ENCODE measurements at places on chromosomes 1 and 21.
A peak's percentile ranks its signal among the peaks of the same experiment; 100 is the strongest.

DNA sequence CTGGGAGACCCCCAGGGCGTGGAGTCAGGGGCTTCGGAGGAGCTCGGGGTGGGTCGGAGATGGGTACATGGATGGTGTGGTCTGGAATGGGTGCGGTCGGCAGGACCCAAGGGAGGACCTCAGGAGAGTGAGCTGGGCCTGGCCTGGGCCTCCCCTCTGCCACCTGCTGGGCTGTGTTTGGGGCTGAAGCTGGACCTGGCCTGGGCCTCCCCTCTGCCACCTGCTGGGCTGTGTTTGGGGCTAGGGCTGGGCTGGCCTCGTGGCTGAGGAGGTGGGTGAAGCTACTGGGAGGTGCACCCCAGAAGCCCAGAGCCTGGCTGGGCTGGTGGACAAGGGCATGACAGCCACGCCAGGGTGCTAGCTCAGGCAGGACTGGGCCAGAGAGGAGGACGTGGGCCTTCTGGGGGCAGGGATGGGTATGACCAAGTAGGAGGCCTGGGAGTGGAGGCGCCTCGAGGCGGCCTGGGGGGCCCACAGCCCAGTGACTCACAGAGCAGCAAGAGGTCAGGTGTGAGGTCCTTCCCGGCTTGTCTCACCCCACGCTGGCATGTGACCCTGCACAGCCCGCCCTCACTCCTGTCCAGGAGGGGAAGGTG, 14.5 kb downstream of the SAMD11 start:
- DNase-seq, result peak; percentile 98

GRCh38 chr1:51581238-51581637, 35.7 kb upstream of the OSBPL9 start:
- DNase-seq, result no peak

- DNase-seq, result no peak
Observed at GRCh38 chr1:109819906-109820305, 56.2 kb upstream of the EPS8L3 start.

DNA sequence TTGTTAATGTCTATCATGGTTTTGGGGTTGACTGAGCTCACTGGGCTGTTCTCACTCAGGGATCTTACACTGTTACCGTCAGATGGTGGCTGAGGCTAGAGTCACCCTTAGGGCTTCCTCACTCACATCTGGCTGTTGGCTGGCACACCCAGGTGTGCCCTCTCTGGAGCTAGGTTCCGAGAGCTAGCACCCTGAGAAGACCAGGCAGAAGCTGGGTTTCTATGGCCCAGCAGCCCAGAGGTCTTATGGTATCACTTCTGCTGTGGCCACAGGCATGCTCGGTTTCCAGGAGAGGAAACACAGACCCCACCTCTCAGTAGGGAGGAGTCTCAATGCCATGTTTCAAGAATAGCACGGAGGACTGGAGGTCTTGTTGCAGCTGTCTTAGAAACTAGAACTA, 20.7 kb upstream of the KIF1B start:
- no peak for DNase-seq

GRCh38 chr1:25485536-25486411, 55.1 kb downstream of the MACO1 start:
- DNase-seq, result no peak

- no peak for DNase-seq
Observed at GRCh38 chr1:241536304-241536703, 4.1 kb downstream of the KMO start.

DNA sequence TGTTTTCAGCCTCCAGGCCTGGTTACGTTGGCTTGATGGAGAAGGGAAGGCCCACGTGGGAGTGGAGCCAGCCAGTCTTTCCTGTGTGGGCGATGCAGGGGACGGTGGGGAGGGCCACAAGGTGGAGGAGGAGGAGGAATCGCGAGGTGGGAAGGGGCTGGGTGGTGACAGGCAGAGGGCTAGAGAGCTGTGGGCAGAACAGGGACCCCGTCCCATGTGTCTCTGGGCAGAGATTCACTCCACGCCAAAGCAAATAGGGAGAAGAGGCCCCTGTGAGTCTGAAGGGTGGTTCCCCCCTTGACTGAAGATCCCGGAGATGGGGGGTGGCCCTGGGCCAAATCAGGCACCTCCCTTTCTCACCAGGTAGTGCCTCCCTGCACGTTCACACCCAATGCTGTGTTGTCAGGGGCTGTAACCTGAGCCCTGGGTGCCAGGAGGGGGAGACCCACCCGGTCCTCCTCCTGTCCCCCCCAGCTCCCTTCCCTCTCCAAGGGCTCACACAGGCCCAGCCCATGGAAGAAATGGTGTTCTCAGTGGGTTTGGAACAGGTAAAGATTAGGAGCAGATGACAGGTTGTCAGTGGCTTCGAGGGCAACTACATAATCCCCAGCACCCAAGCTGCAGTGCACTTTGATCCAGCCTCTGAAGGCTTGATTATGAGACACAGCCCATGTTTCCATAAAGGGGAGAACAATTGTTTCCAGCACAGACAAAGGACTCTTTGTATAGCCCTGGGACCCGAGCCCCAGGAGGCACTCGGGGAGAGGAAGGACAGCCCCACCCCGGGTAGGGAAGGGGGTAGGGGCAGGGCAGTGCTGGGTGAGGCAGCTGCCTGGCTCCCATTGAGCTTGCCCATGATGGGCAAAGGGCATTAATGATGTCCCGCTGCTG, 37.7 kb upstream of the GPR37L1 start:
- no peak for DNase-seq

DNA sequence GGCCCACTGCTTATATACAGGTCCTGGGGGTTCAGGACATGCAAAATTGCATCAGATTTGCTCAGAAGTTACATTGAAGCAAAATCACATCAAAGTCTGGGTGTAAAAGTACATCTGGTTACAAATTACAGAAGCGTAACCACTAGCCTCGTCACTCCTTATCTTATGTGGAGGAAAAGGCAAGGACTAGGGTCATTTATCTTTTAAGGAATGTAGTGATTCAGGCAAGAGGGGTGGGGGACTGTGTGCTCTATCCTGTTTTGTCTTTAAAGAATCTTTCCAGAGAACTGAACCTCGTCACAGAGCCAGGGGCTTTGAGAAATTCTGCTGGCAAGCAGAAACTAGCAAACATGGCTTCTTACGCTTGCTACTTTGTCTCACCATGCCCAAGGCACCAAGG, 61.1 kb upstream of the RAB4A start:
- no peak for DNase-seq

DNA sequence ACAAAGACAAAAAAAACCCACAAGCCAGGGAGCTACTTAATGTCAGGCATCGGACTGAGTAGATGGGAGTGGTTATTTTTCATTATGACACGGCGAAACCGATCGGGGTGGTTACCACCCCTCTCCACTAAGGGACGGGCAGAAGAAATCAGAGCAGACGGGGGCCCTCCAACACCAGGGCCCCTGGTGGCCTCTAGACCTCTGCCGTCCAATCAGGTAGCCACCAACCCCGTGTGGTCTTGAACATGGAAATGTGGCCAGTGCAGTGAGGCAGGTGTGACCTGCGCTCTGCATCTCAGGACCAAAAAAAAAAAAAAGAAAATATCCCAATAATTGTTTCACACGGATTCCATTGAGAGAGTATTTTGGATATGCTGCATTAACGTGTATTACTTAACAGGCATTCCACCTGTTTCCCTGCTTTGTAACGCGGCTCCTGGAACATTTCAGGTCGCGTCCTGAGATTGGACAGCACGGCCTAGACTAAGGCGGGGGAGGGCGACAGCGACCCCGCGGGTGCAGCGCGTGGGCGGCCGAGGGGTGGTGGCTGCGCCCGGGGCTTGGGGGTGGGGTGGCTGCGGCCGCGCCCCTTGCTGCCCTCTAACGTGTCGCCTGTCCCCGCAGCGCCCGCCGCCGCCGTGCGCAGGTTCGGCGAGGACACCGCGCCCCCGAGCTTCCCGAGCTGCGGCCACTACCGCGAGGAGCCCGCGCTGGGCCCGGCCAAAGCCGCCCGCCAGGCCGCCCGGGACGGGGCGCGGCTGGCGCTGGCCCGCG, 48.3 kb downstream of the SIM2 start:
- peak; percentile 54 for DNase-seq

DNA sequence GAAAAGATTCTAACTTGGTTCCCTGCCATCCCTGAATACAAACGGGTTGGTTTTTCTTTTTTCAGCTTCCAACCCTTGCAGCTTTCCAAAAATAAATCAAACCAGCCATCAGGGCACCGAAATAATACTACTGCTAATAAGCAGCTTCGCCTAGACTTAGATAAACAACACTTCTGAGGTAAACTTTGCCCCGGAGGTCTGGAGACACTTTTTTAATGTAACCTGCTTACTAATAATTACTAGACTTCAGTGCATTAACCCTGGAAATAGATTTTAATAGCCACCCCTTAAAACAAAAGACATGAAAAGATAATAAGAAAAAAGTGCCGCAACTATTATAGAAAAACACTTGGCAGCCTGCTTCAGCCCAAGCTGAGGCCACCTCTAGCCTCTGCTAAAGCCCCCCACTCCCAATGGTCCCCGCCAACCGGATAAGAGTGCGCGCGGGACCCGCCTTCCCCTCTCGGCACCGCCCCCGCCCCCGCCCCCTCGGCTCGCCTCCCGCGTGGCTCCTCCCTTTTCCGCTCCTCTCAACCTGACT, 405 bp upstream of the GADD45A start:
- no peak for DNase-seq

GRCh38 chr1:100382657-100383056, 30.4 kb downstream of the CDC14A start:
- no peak for DNase-seq

GRCh38 chr1:161287482-161288054, 22.2 kb downstream of the MPZ start:
- DNase-seq, result peak; percentile 77

DNA sequence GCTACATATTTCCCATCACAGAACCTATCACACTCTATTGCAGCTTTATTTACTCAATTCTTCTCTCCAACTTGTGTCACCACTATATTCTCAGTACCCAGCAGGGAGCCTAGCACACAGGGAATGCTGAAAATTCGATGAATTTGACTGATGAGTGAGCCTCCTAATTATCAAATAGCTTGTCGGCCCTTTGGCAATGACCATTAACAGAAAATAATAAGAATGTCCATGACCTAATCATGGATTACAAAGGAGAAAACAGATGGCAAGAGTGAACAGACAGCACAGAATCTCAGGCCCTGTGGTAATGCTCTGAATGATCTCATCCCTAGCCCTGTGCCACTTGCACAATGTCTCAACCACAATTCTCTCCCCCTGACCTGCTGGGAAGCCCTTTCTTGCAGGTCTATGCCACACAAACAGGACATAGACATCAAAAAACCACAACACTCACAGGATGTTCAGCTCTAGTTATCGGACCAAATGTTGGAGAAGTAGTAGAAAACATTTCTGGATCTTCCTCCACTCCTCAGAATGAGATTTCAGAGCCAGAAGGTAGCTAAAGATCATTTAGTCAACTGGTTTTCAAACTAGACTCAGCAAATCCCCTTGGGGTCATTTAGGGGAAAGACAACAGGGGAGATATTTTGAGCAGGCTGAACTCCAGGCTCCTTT, 68.4 kb downstream of the LUZP1 start:
- DNase-seq, result no peak

GRCh38 chr1:22339237-22339636, 112.4 kb upstream of the ZBTB40 start:
- no peak for DNase-seq

DNA sequence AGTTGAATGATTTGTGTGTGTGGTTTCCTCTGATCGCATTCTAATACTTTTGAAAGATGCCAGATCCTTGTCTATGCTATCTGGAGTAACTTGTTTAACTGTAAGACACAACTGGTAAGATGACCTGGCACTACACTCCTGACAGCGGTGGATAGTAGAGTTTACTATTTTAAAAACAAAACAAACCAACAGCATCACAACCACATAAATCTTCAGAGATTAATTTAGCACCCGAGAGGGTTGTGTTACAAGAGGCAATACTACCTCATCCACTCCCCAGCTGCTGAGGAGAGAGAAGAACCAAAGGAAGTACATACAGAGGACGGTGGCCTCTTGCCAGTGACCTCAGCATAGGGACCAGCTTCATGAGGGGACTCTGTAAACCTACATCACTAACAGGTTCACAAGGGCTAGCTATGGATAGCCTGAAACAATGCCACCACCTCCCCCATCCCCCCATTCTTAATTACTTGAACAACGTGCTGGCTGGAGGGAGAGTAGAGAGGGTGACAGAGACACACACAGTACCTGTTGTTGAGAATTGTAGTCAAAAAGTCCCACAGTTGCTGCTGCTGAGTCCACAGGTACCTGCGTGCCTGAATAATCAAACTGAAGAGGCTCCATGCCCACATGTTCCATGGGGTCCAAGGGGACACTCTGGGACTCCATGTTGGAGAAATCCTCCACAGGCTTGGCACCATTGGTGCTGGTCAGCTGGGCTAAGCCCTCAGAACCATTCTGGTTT, 73.5 kb downstream of the PUM1 start:
- no peak for DNase-seq

DNA sequence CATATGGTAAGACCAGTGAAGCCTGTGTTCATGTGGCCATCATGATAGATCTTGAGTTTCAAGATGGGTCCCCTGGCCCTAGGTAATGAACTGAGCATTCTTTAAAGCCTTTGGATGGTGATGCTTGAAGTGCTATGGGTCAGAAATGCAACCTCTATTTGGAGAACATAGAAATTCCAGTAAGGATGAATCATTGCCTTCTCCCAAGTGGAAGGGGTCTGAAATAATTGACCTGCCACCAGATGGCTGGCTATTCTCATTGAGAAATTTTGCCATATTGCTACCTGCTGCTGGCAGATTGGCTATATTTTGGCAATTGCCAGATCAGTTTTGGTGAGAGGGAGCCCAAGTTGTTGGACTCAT, 739 bp upstream of the IFI6 start:
- peak; percentile 89 for DNase-seq

- DNase-seq, result no peak
Observed at GRCh38 chr1:18829671-18830070, 29.8 kb downstream of the TAS1R2 start.

DNA sequence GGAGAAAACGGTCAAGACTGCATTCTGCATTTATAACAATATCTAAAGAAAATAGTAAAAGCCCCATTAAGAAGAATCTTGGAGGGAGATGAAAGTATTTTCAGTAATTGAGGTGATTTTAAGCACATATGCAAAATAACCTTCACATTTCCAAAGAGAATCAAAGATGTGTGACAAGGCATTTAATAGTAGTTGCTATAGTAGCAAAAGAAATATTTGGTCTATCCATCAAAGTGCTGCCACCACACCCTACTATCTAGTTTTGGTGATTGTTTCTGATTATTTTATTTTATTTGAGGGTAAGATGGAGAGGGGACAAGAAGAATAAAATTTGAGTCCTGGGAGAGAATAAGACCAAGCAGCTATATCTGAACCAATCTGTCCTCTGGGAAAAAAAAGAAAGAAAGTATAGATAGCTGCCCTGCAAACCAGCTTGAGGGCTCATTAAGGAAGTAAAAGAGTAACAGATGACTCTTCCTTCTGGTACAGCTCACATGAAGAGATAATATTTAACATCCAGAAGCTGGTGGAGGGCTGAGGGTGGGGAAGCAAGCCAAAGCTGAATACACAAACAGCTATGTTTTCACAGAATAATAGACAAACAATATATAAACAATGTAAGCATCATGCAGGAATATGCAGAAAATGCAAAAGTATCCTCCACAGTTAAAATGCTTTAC, 47.2 kb upstream of the RASAL2 start:
- DNase-seq, result no peak
